SJCRH30 (cell line): ENCODE measurements at places on chromosomes 7 and 10. TPM values are rescaled to one million over a fixed set of nuclear protein-coding genes. Genes with fewer than 3 reads are reported as not detected.

Gene ANKRD61
- 0.23 and 0.63 TPM in 2 replicates for total RNA-seq

Gene SLC39A12
- total RNA-seq = not detected in 2 replicates

Gene ARHGAP22
- not detected in 2 replicates for total RNA-seq

Gene TES
- total RNA-seq = 20.6 and 20.8 TPM in 2 replicates

Gene NRP1
- total RNA-seq = 17.2 and 21.2 TPM in 2 replicates

Gene DENND2A
- total RNA-seq = 9.2 and 10.7 TPM in 2 replicates

GRCh38 chr10:80203835-80204676 is 1.3 kb downstream of the ANXA11 start:
- no peak for DNase-seq

DNA sequence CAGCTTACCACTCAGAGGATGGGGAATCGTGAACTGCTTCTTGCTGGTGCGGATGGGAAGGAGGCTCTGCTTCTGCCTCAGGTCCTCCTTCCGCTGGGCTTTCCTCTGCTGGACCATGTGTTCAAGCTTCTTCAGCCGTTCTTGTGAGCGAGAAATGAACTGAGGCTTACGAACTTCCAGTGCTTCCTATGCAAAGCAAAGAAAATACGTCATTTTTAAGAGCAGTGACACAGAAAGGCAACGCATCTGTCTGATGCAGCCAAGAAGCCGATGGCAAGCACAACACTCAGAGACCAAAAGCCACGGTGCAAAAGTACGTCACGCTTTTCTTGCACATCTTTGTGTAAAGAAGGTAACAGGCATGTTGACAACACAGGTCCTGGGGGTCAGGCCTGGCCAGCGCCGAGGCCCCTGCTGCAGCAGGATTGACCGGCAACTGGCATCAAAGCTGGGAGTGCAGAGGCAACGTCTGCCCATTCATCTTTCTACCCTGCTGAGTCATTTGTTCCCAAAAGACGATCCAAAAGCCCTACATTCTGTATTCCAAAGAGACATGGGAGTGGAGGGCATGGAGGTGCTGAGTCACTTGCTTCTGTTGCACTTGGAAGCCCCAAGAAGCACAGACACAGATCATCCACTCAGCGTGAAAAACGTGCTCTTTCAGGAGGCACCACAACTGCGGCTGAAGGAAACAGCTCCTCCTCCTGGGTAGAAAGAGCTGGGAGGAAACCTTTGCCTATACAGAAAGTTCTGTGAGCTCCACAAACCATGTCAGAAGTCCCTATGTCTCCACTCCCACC is 71.0 kb upstream of the ADAM12 start:
- DNase-seq = no peak

- no peak for DNase-seq
Observed at GRCh38 chr7:108380517-108380916, 75.7 kb downstream of the NRCAM start.

- no peak for DNase-seq
Observed at GRCh38 chr10:67775279-67775678, 62.7 kb downstream of the DNAJC12 start.

- DNase-seq = no peak
Observed at GRCh38 chr10:132674311-132674710, 111.6 kb downstream of the NKX6-2 start.

DNA sequence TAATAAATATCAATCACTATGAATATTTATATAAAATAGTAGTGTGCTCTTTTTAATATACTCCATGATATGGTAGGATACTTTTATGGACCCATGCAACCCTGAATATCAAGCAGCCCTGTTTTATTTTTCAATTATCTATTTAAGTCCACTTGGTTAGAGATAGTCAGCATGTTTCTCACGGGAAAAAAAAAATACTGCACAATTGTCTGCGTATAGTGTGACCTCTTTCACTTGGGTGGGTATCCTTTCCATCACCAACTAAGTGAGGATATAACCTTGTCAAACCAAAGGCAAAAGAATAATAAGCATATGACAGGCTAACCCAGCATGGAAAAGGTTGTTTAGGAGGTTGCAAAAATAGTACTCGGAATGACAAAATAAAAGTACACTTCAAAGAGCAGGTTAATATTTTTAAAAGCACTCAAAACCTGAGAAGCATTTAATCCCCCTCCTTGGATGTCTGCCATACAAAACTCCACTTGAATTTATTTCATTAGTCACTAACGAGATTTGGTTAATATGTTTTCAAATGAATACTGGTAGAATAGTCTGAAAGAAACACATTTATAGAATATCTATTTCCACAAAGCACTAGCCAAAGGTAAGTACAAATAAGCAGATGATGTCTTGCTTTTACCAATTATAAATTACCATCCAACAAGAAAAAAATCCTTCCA is 76.5 kb downstream of the IMMP2L start:
- no peak for DNase-seq

GRCh38 chr10:94105226-94105625 is 111.5 kb downstream of the PLCE1 start:
- no peak for DNase-seq

DNA sequence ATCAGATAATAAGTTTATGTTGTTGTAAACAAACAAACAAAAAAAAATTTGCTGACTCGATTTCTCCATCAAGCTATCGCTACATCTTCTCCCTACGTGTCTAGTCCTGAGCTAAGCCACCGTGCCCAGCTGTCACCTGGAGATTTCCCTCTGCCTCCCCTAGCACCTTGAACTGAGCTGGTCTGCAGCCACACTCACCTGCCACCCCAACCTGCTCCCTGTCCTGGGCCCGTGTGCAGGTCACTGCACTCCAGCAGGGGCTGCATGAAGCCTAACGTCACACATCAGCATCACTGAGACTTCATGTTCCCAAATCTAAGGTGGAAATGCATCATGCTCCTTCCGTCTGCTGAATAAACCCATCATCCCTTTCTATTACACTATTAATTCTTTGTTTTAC is 44.4 kb downstream of the TEX36 start:
- DNase-seq = no peak

DNA sequence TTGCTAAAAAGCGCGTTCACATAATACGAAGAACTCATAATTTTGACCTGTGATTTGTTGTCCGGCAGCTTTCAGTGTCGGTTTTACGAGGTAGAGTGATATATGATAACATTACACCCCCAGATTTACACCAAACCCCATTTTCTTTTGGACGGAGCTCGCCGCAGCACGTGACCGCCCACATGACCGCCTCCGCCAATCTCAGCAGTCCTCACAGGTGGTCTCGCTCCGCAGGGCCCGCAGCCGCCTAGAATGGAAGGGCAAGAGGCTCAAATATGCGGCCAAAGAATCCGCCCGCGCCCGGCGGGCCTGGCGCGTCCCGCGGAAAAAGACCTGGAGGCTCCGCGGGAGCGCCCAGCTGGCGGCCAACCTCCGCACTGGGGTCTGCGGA is at the start of gene HOXA7:
Gene HOXA7, minus strand, starts transcription at position 168 of the 391 bp plus-strand sequence. Its CDS starts 130 bp downstream, at position 38.
- peak; percentile 92 for DNase-seq
